ENCODE measurements at places on chromosomes 2 and 18. TPM values are rescaled to one million over a fixed set of nuclear protein-coding genes. Genes with fewer than 3 reads are reported as not detected.

The ITGB6 gene
- not detected for total RNA-seq

The GPR55 gene
- total RNA-seq: 0.18 TPM

The HOXD10 gene
- total RNA-seq: 1.9 TPM

The RAB31 gene
- total RNA-seq: 53.4 TPM

The TEX44 gene
- not detected for total RNA-seq

The RAPGEF4 gene
- 9.3 TPM for total RNA-seq

The SGPP2 gene
- total RNA-seq: 0.53 TPM

The NCKAP5 gene
- total RNA-seq: 10.5 TPM

The REG1A gene
- 3.7 TPM for total RNA-seq

All from sciatic nerve (tissue), 2 donors.